Activated T-cell treated with anti-CD3 and anti-CD28 coated beads for 1 hour (primary cell): ENCODE measurements at places on chromosomes 11 and 22.

DNA sequence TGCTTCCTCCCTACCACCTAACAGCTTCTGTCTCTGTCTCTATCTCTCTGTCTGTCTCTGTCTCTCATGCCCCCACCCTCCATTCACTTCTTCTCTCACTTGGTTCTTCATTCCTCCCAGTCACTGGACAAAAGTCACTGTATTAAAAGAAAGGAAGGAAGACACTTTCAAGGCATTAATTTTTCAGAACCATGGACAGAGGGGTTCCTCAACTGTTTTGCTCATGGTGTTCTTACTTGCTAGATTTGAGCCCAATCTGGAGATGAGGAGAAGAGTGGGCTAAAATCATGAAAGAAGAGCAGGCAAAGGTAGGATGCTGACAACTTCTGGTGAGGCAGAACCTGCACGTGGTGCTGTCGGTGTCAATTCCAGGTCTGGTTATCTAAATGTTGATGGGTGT is 116.7 kb upstream of the LARGE1 start:
- no peak for DNase-seq

GRCh38 chr11:115984228-115984627 is 480.0 kb upstream of the CADM1 start:
- no peak for DNase-seq

DNA sequence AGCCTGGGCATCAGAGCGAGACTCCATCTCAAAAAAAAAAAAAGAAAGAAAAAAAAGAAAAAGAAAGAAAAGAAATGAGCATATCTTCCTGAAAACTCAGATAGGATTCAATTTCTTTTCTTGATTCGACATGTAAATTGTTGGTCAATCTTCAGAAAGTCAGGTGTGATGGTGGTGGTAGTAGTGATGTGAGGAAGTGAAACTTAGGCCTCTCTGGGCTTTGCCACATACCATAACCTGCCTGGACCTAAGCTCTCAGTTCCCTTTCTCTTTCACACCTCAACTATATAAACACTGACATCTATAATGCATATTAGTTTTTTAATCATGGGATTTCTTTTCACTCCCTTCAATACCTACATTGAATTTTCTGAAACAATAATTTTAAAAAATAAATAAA is 98.0 kb upstream of the TBCEL start:
- DNase-seq: no peak

- DNase-seq: no peak
These were observed 3.9 kb downstream of the AGBL2 start for GRCh38 chr11:47711225-47711624.

DNA sequence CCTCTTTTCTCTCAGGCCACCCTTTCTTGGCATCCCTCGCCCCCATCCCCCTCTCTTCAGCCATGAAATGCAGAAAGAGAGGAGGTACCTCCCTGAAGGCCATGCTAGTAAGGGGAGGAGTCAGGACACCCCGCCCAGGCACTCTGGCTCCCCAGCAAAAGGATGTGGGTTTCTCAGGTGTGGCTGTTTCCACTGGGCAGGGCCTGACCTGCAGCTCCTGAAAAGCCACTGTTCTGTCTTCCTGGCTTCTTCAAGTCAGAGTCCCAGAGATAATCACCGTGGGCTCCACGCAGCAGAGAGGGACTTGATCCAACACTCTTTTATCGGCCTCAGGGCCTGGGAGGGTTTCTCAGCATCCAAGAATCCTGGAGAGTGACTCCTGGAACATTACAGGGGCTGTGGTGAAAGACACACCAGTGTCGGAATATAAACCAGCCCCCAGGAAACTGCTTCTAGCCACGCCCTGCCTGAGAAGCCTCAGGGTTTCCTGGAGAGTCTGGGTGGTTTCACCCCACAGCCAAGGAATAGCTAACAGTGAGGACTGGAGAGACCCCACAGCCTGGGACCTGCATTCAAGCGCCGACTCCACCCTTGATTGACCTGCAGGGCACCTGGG is 45.7 kb upstream of the TSPAN18 start:
- DNase-seq: peak; percentile 23

GRCh38 chr22:27084130-27084529 is 426.7 kb downstream of the MIAT start:
- DNase-seq: no peak

GRCh38 chr11:132032555-132032954 is 662.1 kb downstream of the NTM start:
- no peak for DNase-seq

GRCh38 chr22:43266076-43266475 is 77.1 kb downstream of the SCUBE1 start:
- DNase-seq: no peak

GRCh38 chr11:105152021-105152512 is 12.5 kb upstream of the CARD18 start:
- DNase-seq: no peak

- DNase-seq: no peak
These were observed 621.1 kb downstream of the OPCML start for GRCh38 chr11:132911186-132911585.

DNA sequence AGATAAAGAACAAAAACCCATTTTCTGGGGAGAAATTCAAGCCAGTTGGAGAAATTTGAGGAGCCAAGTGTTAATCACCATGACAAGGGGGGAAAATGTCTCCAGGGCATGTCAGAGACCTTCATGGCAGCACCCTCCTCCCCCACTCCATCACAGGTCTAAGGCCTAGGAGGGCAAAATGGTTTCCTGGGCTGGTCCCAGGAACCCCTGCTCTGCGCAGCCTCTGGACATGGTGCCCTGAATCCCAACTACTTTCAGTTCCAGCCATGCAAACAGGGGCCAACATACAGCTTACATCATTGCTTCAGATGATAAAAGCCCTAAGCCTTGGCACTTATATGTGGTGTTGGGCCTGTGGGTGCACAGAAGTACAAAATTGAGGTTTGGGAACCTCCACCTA is 167.5 kb downstream of the LUZP2 start:
- DNase-seq: no peak

- no peak for DNase-seq
These were observed 99.5 kb downstream of the ZNF280B start for GRCh38 chr22:22408731-22409696.

DNA sequence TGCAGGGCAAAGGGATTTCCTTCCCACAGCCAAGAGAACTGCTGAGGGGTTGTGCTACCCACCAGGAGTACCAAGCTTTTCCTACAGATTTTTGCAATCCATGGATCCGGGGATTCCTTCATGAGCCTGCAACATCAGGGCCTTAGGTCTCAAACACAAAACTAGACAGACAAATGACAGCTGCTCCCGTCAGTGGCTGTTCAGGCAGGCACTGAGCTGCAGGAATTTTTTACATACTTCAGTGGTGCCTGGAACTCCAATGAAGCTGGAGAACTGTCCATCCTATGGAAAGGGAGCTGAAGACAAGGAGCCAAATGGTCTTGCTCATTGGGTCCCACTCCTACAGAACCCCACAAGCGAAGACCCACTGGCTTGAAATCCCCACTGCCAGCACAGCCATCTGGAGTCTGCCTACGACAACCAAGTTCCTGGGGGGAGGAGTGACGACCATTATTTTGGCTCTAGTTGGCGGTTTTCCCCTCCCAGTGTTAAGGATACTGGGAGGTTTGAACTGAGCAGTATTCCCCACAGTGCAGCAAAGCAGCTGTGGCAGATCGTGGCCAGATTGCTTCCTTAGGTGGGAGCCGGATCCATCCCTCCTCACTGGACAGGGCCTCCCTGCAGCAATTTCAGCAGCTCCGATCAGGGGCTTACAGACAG is 157.7 kb upstream of the TMEM45B start:
- no peak for DNase-seq

DNA sequence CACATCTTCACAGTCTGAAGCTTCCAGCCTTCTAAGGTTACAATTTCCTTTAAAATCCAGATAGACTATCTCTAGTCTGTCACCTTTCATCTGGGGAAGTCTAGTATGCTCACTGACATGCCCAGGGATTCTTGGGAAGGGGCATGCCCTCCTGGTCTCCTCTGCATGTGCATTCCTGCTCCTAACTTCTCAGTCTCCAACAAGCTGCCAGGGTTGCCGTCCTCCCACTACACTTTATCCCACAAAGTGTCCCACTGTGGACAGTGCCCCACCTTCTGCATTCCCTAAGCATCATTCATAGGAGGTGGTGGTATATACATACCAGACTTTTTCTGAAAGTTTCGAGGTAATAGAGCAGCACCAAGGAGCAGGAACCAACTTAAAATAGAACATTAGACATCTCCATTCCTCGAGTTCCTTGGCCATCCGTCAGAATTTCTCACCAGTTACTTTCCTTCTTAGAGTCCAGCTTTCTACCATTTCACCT is 28.7 kb downstream of the EIF3F start:
- DNase-seq: no peak

DNA sequence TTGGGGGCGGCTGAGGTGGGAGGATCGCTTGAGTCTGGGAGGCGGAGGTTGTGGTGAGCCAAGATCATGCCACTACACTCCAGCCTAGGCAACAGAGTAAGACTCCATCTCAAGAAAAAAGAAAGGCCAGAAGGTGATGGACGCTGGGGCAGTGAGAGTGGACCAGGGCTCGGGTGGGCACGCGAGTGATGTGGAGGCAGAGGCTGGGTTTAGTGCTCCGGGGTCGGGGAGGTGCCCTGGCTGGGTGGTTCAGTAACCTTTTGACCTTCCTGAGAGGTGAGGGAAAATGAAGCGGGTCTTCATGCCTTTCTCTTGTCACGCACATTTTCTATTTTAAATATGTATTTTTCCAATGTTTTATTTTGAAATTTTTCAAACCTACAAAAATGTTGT is 45.1 kb downstream of the ST14 start:
- no peak for DNase-seq

GRCh38 chr11:35082321-35083180 is 56.4 kb upstream of the CD44 start:
- peak; percentile 70 for DNase-seq

DNA sequence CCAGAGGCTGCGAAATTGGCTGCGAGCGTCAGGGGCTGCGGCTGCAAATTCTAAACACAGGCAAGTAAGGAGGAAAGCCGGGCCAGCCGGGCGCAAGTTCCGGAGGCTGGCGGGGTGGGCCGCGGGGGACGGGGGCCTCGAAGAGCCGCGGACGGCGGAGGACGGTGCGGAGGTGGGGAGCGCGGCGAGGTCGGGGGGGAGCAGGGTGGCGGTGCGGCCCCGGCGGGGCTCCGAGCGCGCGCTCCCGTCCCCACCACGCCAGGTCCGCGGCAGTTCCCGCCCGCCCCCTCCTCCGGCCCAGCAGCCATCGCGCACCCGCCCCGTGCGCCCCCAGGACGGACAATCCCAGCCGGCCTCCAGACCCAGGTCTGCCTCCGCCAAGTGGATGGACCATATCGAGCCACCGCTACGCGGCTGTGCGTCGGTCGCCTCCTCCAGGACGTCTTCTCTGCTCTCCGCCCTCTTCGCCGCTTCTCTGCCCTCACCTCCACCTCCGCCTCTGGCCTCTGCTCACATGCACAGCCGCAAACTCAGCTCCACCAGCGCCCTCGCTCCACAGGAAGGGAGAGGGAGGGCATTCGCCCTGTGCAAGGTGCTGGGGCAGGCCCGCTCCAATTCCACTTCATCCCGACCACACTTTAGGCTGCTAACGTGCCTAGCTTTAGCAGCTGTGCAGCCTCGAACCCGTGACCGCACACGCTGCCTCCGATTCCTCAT is 7.2 kb downstream of the ELFN2 start:
- no peak for DNase-seq

- no peak for DNase-seq
These were observed 479.9 kb downstream of the INSC start for GRCh38 chr11:15594607-15595006.

DNA sequence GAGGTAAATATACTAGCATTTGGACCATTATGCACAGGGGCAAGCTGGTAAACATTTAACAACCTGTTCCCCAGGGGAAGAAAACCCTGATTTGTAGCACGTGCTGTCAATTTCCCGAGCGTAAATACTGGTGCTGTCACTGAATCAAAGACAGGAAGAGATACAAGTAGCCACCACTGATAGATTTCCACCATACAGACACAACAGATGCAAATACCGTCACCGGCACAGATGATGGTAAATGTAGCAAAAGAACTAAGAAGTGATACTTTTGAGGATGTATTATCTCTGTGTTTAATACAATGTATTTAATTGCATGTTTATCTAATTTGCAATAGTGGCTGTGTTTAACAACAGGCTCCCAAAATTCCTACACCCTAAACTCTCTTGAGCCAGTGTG is 39.6 kb downstream of the SHISAL1 start:
- no peak for DNase-seq

DNA sequence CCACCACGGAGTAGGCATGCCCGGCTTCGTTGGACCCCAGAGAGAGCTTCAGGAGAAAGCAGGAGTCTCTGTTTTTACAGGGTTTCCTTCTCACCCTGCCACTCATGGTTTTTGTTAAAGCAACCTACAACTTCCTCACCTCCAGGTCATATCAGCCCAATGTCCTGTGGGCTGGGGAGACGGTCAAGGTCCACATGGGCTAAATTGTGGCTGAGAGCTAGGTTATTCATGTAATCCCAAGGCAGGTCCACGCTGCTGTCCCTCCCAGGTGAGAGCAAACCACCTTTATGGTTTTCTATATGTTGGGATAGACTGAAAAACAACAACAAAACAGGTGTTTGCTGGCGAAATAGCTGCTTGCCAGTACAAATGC is 19.5 kb downstream of the TSPAN32 start:
- no peak for DNase-seq

GRCh38 chr22:23066200-23067022 is 3.9 kb upstream of the GNAZ start:
- no peak for DNase-seq

DNA sequence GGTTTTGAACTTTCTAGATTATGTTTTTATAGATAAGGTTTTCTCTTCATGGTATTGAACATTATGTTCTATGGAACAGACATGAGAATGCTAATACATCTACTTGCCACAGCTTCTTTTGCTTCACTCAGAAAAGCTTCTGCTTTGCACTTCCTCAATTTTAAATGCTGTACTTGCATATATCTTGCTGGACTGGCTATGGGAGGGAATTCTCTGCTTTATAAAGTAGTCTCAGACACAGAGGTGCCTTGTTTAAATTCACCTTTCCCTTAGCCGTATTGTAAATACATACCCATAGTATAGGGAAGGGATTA is 173.9 kb downstream of the DDX10 start:
- no peak for DNase-seq

GRCh38 chr22:26589845-26590736 is at the start of gene TPST2:
Gene TPST2, minus strand, starts transcription at chr22:26590132. Its CDS starts 48,502 bp downstream, at chr22:26541630.
- peak; percentile 69 for DNase-seq

- DNase-seq: no peak
These were observed 35.2 kb upstream of the RIC3 start for GRCh38 chr11:8204025-8204424.

DNA sequence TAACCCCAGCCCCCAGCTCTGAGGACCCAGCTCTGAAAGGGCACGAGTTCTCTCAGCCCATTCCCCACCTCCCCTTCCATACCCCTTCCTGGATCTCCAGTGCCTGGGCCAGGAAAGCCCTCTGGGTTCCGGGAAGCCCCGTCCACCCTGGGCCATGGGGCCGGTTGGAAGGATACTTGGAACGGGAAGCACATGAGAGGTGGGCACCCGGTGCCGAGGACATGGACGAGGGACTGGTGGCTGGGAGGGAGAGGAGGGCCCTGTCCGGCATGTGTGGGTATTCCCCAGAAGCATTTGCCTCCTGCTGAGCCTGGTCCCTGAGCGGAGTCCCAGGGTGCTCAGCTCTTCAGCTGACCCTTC is 5.2 kb upstream of the HINFP start:
- no peak for DNase-seq

- no peak for DNase-seq
These were observed 7.6 kb downstream of the POLR2F start for GRCh38 chr22:37961062-37961461.
